HS-27A (cell line): ENCODE measurements at places on chromosomes 13 and 19.

DNA sequence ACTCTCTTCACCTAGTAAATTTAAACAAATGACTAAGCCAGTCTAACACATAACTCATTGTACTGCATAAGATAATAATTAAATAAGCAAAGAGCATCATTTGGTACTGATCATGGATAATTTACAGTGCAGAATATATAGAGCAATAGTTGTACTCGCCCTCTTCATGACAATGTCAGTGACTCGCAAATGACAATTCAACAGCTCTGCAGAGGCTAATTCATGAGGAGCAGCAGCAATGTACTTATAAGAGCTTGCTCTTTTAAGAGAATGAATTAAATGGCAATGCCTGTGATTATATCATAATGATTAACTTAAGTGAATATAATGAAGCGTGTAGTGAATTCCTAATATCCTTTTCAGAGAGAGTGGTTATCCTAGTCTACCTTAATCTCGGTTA lies 284.5 kb upstream of the PCDH20 start:
- DNase-seq = no peak

GRCh38 chr19:31257025-31257424 lies 92.2 kb downstream of the TSHZ3 start:
- no peak for DNase-seq

- no peak for DNase-seq
Measured at GRCh38 chr19:41621654-41622053, 5.2 kb downstream of the CEACAM4 start.

- no peak for DNase-seq
Measured at GRCh38 chr19:10749435-10750384, 31.8 kb downstream of the DNM2 start.
